ENCODE measurements at places on chromosomes 6 and 20.

DNA sequence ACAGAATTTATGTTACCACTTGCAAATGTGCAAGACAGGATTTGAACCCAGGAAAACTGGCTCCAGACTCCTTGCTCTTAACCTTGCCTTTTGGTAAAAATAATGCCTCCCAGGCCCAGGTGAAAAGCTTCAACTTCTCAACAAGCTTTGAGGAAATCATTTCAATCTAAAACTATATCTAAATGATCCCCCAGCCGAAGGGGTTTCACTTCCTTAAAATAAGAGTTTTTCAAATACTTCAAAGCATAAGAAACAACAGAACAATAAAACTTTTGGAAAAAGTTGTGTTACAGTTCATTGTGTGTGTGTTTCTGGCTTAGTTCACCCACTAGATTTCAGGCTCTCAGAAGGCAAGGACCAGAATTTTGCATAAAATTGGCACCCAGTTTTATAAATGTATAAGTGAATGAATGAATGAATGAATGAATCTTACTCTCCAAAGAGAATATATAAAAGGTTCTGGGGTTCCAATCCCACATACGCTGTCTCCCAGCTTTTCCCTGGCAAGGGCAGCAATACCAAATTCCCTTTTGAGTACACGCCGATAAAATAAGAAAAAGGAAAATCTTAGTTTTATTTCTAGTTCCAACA, 5.4 kb downstream of the OR2H2 start:
- no peak for DNase-seq

- no peak for DNase-seq
These were observed 6.8 kb downstream of the TMEM63B start for GRCh38 chr6:44133981-44134711.

- DNase-seq: no peak
These were observed 43.1 kb downstream of the PTCHD4 start for GRCh38 chr6:48067886-48068277.

DNA sequence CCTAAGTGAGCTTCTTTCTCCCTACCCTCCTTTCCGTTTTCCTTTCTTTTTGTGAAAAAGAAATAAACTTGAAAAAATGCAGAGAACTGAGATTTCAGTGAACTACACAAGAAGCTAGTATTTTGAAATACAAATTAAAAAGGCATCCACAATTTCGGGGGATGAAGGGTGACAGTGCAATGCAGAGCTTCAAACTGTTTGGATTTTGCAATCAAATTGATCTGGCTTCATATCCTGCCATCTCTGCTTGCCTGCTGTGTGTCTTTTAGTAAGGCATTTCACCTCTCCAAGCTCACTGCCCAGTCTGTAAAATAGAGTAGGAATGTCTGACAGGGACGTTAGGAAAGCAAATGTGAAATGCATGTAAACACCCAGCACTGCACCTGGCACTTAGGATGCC, 258.0 kb downstream of the HACE1 start:
- DNase-seq: no peak

GRCh38 chr6:42315991-42316970, 98.6 kb upstream of the MRPS10 start:
- DNase-seq: no peak

DNA sequence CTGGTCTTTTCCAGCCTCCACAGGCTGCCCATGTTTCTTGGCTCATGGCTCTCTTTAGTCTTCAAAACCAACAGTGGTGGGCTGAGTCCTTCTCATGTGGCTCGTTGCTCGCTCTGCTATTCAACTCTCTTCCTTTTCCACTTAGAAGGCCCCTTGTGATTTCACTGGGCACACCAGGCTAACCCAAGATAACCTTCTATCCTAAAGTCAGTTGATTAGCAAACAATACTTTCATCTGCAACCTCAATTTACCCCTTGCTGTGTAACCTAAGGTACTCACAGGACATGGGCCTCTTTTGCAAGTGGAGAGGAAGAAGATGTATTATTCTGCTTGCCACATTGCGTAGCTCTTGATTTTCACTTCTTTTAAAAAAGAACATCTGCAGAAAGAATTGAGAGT, 79.6 kb downstream of the UTRN start:
- no peak for DNase-seq

GRCh38 chr6:22381845-22382544, 85.2 kb upstream of the PRL start:
- DNase-seq: no peak

DNA sequence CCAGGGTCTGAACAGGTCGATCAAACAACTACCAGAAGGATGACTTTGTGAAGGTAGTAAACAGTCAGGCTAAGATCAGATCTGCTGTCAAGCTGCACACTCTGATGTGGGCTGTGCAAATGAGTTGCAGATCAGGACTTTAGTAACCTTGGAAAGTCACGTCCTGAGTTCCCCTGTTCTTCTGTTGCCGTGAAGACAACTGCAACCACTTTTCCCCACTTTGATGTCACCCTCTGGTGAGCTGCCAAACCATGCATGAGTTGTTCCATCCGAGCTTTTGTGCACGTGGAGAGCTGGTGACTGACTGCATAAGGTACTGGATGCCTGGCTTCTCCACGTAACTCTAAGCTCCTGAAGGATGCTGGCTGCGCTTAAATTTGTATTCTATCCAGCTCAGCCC, 111.0 kb downstream of the CD83 start:
- DNase-seq: peak; percentile 50

GRCh38 chr20:23331450-23332350, 18.9 kb upstream of the NXT1 start:
- DNase-seq: no peak

DNA sequence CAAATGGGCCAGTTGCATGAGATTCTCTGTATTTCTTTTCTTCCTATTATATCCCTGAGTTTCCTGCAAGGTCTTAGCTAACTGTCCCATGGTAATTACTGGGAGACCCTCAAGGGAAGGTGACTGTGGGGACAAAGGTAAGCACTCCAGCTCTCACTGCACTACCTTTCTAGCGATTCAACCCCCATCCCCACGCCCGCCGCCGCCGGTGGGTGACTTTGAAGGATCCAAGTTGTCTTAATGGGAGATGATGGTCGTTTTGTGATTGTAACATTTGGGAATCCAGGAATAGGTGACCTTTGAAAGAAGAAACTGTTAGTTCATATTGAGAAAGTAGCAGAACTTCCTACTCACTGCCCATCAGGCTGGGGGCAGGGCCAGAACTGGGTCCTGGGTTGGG, 265.5 kb downstream of the LRFN2 start:
- DNase-seq: no peak

DNA sequence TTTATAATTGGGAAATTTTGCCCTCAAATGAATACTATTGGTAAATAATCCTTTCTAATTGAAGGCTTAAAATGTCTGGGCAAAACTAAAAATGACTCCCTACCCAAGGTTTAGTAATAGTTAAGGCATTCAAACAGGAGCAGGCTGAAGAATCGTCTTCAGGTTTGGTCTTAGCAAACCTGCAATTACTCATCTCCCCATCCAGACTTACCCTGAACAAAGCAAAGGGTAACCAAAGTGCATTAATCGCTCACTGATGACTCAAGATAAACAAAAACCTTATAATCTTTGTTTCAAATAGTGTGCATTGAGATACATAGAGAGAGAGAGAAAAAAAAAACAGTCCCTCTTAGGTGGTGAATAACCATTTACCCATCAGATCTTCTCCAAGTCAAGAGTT, 225.5 kb downstream of the BMP2 start:
- no peak for DNase-seq

DNA sequence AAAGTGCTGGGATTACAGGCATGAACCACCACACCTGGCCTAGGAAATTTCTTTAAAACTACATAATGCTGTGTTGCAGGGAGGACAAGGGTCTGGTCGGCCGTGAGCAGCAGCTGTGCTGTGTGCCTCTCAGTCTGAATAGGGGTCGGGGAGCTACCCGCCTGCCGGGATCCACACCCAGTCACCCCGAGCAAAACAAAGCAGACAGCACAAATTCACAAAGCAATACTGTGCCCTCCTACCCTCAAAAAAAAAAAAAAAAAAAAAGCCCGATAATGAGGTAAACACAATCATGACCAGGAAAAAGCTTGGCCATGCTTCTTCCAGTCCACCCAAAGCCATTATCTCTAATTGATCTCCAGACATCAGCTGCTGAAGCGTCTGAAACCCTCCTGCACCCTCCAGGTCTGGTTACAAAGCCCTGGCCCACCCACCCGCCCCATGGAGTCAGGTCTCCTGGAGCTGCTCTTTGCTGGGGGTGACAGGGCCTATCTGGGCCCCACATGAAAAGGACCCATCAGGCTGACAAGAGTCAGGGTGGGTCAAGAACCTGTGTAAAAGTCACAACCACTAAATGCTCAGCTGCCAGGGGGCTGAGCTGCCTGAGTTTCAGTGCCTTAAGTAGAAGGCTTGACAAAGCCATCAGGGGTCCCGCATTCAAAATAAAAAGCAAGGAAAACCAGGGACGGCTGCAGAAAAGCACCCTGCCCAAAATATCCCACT, 88.2 kb downstream of the NOL4L start:
- DNase-seq: no peak

DNA sequence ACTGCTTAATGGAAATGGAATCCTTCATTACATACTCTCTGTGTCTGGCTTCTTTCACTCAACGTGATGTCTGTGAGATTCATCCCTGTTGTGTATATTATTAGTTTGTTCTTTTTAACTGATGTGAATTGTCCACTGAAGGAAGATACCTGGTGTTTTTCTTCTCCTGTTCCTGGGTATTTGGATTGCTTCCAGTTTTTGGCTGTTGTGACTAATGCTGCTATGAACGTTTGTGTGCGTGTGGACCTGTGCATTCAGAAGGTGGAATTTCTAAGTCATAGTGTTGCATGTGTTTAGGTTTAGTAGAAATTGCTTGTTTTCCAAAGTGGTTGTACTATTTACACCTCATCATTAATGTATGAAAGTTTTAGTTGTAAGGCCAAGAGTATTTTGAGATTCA, 3.8 kb downstream of the TULP4 start:
- DNase-seq: no peak

DNA sequence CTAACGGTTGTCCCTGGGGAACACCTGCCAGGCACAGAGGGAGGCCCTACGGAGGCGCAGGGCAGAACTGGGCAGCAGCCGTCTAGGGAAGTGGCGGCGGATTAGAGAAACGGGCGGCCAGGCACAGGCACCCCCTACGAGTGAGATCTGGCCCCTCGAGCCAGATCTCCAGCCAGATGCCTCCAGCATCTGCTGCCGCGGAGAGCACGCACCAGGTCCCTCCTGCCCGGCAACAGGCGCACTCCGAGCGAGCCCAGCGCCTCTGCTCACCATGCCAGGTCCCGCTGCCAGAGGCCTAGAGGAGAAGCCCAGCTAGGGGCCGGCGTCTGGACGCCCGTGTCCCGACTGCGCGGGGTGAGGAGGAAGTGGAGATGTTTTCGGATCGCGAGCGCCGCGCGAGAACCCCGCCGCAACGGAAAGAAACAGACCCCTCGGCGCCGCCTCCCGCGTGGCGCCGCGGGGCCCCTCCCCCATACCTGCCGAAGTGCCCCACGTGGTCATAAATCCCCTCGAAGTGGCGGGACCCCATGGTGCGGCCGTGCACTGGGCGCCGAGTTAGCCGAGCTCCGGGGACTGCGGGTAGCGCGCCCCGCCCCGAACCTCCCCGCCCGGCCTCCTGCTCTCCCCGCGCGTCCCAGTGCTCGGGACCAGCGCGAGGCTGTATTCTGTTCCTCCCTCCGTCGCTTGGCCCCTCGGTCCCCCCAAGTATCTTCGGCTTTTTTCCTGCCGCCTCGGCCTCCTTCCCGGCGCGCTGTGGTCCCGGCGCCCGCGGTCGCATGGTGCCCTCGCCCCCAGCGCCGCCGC, at the start of gene SLC22A16:
TSS of gene SLC22A16 (minus strand) at position 568 of the 804 bp plus-strand sequence. CDS start at position 529, 39 bp downstream.
- DNase-seq: no peak

DNA sequence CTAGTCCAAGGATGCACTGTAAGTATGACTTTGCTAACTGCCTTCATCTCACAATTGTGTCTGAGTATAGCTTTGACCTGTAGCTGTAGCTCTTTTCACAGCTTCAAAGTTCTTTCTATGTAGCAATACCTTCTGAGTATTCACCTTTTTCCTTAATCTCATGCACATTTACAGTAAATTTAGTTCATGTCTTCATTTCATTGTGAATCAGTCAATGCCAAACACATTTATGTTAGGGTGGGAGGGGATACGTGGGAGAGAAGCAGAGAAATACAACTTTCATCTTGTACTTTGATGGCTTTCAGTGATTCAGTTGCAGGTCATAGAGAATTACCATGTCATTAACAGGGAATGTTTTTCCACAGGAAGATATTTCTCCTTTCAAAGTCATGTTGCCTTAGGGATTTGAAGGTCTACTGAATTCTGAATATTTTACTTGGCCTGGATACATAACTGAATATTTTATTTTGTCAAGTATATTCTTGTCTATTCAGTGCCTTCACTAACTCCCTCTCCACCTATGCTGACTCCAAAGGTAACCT, 119.2 kb downstream of the TINAG start:
- DNase-seq: no peak

- DNase-seq: no peak
These were observed 8.7 kb downstream of the EZR start for GRCh38 chr6:158810155-158811095.

DNA sequence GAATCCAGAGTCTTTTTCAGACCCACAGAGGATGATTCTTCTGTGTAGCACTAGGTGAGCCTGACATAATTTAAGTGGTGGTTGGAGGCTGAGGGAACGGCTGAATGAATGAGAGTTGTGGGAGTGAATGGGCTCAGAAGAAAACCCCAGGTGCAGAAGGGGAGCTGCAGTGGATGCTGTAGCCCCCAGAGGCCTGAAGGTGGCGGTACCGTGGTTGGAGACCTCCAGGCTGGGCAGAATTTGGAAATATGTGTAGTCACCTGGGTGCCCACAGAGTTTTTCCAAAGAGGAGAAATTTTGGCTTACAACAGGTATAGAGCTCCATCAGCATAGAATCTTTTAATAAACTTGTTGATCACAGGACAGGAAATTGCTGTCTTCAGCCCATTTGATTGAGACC, 6.5 kb upstream of the RAET1G start:
- DNase-seq: no peak

- DNase-seq: no peak
These were observed 64.2 kb upstream of the MYLIP start for GRCh38 chr6:16064671-16065072.

GRCh38 chr6:2968600-2969135, 2.7 kb downstream of the SERPINB6 start:
- DNase-seq: no peak

GRCh38 chr20:18272451-18272850, 15.9 kb upstream of the ZNF133 start:
- DNase-seq: no peak
